ENCODE measurements at places on chromosomes 7 and 10. TPM values are rescaled to one million over a fixed set of nuclear protein-coding genes. Genes with fewer than 3 reads are reported as not detected.

DNA sequence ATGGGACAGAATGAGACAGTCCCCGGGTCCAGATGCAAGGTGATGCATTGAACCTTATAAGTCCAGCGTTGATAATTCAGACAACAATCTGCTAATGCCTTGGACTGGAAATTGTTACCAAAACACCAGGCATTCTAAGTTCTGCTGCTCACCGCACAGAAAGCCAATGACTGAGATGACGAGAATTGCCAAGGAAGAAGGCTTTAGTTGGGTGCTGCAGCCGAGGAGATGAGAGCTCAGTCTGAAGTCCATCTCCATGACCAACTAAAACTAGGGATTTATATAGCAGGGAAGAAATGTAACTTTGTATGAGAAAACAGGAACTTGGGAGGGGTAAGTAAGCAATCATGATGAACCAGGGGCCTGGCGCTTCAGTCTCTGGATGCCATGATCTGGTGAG, 68.7 kb downstream of the PRKCQ start:
- DNase-seq: no peak

DNA sequence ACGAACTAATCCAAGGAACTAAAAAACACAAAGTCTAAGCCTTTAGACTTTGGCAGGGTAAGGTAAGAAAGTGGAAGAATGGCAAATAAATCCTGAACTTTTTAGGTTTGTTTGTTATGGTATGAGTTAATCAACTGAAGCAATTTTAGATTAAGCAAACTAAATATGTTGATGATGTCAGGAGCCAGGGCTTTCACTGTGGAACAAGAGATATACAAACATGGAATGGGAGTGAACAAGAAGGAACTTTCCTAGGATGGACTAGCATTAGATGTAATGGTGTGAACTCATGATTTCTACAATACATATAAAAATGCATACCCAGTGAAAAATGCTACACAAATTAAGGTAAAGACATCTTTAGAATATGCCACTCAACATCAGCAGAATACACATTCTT, 35.8 kb downstream of the NT5C2 start:
- DNase-seq: no peak

DNA sequence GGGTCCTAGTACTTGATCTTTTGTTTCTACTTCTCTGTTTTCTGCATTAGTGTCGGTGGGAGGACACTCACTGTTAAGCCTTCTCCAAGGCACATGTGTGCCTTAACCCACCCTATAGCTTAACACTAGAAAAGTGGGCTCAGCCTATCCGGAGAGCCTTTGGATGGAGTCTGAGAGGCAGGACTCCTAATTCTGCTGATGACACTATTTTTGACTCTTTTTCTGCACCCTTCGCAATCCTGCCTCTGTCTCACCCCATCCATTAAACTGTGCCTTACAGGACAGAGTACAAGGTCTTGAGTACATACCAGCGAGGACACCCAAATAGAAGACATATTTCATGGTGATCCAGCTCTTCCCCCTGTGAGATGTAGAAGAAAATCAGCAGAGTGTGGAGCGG, 577 bp downstream of the PRSS37 start:
- no peak for DNase-seq

GRCh38 chr7:116977172-116977571, 23.9 kb downstream of the ST7 start:
- no peak for DNase-seq

DNA sequence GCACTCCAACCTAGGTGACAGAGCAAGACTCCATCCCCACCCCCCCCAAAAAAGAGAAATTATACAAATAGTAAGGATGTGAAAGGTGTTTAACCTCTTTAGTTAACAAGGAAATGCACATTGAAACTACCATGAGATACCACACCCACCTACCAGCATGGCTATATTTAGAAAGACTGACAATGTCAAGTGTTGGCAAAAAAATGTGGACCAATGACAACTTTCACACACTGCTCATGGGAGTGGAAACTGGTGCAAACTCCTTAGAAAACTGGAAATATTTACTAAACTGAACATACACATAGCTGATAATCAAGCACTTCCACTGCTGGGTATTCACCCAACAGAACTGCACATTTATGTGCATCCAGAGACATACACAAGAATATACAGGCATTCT, 23.3 kb upstream of the NRF1 start:
- no peak for DNase-seq

DNA sequence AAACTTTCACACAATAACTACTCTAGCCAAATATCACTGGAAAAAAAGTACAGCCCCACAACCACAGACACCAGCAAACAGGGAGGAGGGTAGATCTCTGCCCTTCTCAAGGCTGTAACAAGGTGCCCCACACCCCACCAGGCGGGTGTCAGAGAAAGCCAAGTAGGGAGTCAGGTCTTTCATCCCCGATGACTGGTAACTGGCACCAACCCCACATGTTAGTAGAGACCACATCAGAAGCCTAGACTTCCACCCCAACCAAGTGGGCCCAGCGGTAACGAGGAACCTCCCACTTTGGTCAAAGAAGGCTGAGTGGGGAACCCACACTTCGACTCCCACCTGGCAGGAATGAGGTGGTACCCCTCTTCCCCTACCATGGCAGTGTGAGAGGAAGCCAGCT, 16.4 kb upstream of the RUFY2 start:
- DNase-seq: no peak

DNA sequence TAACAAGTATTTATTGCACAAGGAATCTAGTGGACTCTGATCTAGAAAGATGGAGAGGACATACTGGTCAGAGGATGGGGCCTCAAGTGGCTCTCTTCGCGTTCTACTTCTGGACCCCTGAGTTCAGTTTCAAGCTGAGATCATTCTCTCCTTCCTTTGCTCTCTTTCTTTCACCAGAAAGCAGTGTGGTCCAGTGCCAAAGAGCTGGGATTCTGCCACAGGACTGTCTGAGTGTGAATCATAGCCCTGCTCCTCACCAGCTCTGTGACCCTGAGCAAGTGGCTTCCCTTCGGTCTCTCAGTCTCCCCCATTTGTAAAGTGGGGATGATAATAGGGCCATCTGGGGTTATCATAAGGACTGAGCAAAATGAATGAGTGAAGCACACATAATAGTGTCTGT, 715.2 kb downstream of the SUGCT start:
- no peak for DNase-seq

DNA sequence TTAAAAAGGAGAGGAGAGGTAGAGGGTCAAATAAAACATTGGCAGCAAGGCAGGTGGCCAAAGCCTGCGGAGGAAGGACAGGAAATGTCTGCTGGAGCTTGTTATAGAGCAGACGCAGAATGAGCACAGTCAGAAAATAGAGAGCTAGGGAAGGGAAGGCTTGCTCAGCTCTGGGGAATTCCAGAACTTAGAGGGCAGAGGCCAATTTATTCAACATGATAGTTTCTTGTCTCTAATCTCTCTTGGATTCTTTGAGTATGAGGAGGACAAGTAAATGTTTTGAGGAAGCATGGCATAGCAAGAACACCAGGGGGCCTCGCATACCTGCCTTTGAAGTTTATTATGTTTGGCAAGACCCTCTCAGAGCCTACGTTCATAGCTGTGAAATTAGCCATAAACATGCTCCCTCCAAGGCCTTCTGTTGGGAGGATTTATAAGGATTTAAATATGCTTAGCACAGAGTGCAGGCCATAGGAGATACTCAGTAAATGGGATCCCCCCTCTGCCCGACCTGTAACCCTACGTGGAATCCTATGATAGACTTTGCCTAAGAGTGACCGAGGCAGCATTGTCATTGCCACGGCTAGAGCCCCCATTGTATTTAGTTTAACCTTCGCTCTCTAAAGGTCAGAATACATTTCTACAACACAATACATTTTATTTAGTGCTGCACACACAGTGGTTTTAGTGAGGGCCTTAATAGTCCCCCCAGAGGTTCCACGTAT, 293.9 kb downstream of the CCDC3 start:
- DNase-seq: peak; percentile 76

DNA sequence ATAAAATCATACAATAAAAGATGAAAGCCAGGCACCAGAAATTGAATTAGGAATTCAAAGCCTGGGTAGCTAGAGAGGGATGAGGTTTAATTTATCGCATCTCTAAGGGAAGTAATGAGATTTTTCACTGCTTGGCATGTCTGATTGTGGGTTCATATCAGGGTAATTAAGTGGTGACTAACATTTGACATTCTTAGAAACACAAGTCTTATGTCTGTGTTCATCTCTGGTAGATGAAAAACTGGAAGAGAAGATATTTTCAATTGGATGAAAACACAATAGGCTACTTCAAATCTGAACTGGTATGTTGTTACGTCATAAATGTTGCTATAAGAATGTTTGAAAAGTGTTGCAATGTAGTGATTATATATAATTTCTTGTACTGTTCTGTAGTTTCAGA, 36.8 kb upstream of the ARMS2 start:
- DNase-seq: no peak

GRCh38 chr10:6977398-6978186, 397.5 kb upstream of the PRKCQ start:
- DNase-seq: no peak

DNA sequence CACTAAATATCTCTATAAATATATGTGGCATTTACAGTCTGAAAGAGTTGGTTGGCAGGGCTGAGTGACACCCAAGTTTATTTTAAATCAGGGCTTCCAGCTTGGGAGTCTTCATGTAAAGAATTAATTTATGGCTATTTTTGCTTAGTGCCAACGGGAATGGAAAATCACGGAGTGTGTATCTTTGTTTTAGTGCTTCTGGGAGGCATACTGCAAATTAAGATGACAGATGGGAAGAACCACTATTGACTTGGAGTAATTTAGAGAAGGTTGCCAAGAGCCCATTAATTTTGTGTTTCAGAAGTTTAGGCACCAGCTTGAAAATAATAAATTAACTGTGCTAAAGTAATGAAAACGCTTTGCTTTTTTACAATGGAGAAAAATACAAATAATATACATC, 135.2 kb downstream of the GPR37 start:
- DNase-seq: no peak

- no peak for DNase-seq
Observed at GRCh38 chr10:15353471-15354017, 17.5 kb downstream of the FAM171A1 start.

HELLS gene
- total RNA-seq: 28.7 TPM

CPA4 gene
- total RNA-seq: 0.25 TPM

ZNF804B gene
- total RNA-seq: not detected

GPAM gene
- 9.2 TPM for total RNA-seq

ZNF736 gene
- 9.3 TPM for total RNA-seq

CC2D2B gene
- not detected for total RNA-seq

LBX1 gene
- not detected for total RNA-seq

Data from kidney epithelial cell (primary cell).